Retina (tissue), 1 donor: ENCODE measurements at places on chromosomes 1 and 21.

DNA sequence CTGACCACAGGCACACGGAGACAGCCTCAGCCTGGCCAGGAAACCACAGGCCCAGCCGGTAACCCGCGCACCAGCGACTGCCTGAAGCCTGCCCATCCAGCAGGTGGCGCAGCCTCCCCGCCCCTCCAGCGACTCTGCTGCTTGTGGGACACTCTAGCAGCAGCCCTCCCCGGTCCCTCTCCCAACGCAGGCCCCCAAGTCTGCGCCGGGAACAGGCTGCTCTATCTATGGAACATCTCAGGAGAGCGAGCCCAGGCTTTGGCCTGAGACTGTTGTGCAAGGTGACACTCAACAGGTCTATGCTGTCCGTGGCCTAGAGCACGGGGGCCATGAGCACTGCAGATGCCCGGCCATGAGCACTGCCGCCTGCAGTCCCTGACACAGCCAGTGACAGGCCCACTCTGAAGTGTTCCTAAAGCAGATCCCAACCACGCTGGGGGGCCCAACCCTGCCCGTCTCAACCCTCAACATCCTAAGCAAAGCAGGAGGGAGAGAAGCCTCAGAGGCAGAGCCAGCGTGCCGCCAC is 28.4 kb downstream of the WDR4 start:
- DNase-seq, result no peak

DNA sequence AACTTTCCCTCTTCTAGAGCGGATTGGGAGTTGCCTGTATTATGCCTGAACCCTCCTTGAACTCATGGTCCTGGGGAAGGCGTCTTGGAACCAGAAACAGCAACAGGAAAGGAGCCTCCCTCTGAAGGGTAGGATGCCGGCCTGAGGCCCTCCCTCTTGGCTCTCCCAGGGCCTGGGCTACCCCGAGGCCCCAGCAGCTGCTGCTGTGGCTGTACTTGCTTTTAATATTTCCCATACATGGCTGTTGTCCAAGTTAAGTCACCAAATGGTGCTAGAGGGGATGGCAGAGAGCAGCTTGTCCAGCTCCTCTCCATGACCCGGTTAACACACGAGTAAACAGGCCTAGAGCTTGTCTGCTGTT is 10.5 kb downstream of the CHRNB2 start:
- DNase-seq, result no peak

GRCh38 chr1:119253366-119253765 is 112.9 kb upstream of the WARS2 start:
- no peak for DNase-seq

DNA sequence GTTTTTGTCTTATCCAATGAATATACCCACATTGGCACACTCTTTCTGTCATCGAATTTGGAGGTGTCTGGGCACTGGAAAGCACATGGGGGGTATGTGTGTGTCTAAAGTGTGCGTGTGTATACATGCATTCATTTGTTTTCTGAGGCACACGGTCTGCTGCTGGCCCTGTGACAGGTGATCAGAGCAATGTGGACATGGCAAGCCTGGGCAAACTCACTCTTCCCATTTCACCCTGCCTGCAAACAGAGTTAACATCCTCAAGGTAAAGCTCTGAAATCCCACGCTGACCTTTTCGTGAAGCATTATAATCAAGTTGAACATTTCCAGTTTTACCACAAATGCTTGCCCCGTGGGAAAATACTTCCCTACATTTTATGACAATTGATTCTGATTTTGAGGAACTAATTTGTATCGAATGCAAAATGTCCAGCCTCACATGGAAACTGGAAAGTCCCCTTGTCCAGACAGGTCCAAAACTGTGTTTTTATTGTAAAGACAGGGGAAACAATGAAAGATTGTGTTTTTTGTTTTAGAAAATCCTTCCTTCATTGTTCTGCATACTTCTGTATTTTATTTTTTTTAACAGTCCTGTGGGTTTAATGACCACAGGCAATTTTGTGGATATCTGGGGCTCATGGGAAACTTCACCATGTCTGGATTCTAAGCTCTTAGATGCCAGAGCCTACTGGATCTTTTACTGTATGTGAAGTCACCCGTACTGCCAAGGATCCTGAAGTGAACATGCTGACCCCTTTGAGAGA is 160.9 kb downstream of the PBX1 start:
- no peak for DNase-seq

DNA sequence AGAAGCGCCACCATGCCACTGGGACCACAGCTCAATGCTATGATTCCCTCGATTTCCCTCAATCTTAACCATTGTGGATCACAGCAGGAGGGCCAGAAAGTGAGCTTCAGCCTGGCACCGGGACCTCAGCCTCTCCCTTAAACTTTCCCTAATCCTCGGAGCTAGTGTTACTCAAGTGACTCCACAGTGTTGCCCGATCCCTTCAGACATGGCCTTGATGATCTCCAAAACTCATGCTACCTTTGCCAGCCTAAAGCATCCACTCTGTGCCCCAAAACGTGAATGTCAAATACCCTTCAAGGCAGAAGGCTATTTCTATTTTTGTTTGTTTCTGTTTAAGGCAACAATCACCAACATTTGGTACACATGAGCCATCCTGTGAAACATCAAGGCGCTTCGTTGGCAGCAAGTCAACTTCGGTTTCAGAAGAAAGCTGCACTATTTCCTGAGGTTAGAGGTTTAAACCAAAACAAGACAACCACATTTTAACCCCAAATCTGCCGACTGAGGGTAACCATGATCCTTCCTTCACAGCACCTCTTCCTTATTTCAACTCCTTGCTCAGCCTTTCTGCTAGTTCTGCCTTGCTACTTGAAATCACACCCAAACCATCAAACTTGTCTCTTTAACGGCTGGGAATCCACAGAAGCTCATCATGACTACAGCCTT is 94.4 kb upstream of the KRTAP19-8 start:
- no peak for DNase-seq

GRCh38 chr21:25647647-25648046 is 8.6 kb downstream of the JAM2 start:
- no peak for DNase-seq

DNA sequence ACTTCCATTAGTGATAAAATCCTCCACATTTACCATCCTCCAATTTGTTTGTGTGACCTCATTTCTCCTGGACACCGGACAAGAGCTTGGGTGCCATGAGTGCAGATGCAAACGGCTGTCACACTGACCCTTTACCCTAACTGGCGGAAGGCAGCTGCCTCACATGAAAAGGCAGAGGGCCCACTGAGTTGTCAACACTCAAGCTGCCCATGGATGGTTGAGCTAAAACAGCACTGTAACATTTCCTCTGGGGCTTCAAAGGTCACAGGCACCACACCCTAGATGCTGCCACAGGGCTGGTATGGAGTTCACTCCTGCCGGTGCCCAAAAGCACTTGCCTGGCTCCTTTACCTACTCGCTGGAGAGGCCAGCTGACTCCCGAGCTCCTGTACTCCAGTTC is 653.4 kb downstream of the KCNT2 start:
- DNase-seq, result no peak

DNA sequence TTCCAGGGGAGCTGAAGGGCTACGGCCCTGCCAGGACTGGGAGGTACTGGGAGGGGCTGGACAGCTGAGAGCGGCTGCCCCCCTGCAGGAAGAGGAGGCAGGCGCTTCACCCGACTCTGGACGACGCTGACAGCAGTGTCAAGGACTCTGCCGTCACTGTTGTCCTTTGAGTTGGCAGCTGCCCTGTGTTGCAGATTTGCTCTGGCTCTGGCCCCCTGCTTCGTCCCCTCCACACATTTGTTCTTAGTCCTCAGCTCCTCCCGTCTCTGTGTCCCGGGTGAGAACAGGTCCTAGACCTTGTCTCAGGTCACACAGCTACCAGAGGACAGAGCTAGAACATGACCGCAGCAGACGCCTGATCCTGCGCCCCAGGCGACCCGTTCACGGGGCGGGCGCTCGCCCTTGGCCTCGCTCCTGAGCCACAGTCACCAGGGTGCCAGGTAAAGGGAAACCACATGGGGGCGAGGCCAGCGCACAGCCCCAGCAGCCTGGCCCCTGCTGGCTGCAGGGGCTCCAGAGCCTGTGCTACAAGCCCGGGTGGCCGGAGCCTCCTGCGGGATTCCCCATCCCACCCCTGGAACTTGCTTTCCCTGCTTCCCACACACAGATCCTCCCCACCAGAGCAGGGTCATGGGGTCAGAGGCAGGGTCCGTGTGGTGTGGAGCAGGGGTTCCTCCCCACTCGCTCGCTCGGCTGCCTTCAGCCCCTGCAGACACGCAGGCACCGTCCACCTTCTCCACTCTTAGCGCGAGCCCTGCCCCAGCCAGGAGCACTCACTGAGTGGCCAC is 10.7 kb upstream of the NPHP4 start:
- peak; percentile 66 for DNase-seq

GRCh38 chr1:197811769-197812168 is 36.5 kb upstream of the DENND1B start:
- no peak for DNase-seq

GRCh38 chr1:118979754-118980575 is 8.2 kb downstream of the TBX15 start:
- DNase-seq, result peak; percentile 74

DNA sequence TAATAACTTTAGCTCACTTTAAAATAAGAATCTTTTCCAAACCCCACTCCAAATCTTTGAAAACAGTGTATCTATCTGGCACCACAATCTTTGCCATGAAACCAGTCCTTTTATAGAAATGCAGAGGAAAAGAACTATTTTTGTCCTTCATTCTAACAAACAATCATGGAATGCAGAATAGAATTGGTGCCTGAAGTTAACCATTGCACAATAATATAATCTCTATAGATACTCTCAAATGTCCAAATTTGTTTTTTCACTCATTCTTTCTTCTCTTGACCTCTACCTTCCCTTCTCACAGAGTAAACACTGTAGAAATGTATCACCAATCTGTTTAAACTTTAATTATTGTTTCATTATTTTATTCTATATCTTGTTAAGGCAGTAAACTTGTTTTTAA is 34.8 kb downstream of the TTLL7 start:
- DNase-seq, result no peak

GRCh38 chr1:171741872-171742576 is at the start of gene VAMP4:
VAMP4 (minus strand) TSS chr1:171742065; CDS start chr1:171738414, 3,651 bp downstream.
- peak; percentile 98 for DNase-seq

DNA sequence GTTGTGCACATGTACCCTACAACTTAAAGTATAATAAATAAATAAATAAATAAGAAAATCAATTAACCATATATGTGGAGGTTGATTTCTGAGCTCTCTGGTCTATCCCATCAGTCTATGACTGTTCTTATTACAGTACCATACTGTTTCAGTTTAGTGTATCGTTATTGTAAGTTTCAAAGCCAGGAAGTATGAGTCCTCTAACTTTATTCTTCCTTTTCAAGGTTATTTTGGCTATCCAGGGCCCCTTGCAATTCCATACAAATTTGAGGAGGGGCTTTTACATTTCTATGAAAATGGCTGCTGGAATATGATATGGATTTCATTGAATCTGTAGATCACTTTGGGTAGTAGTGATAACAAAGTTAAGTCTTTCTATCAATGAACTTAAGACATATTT is 96.9 kb upstream of the BCL9 start:
- DNase-seq, result no peak

DNA sequence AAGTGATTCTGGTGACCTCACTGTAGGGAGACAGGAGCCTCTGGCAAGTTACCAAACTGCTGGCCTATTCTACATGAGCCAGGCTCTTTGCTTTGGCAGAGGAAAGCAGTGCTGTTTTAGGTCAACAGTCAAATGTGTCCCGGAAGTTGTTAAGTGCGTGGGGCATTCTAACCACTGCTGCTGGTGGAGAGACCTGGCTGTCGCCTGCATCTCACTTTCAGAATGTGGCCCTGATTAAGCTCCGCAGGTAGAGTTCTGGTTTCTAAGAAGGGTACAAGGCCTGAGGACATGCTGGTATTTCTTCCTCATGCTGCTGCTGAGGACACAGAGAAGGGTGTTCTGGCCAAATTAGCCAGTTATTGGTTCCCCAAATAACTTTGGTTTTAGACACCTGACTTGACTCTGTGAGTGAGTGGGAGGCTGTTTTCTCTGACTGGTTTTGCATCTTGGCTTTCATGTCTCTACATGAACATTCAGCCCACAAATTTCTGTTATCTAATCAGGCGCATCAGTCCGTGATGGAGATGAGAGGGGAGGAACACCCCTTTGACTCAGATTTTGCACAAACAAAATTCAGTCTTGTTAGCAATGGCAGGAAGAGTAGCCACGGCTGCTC is 120.8 kb downstream of the LMO4 start:
- DNase-seq, result no peak

DNA sequence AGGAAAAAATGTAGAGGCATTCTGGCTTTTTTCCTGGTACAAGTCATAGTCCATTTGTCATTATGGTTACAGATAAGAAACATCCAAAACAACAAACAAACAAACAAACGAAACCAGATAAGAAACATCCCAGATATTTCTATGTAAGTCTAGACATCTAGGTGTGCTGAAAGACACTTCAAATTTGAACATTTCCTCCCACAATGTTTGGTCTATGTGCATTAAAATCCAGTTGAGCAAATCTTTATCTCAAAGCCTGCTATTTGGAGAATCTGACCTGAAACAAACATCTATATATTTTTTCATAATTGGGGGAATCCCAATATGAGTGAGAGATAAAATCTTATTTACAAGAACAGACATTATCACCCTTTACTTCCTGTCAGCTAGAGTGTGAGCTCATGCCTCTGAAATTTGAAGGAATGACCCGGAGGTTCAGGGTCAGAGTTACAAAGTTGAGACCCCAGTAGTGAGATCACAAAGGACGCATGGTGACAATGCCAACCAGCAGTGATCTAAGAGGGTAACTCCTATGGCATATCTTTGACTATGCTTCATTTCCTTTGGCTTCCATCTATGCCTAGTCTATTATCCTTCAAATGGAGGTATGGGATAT is 182.9 kb upstream of the ATP1B1 start:
- no peak for DNase-seq

DNA sequence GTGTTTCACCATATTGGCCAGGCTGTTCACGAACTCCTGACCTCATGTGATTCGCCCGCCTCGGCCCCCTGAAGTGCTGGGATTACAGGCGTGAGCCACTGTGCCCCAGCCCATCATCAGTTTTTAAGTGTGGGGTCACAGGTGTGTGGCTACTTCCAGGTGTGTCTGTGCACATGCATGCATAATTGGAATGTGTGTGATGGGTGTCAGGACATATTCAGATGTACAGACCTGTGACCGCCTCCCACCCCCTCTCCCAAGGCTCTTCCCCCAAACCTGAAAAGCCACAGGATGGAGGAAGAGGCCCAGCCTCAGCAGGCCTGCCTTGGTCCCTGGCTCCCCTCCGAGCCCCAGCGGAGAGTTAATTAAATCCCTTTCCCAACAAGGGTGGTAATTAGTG is 37.3 kb upstream of the CSF3R start:
- DNase-seq, result no peak

DNA sequence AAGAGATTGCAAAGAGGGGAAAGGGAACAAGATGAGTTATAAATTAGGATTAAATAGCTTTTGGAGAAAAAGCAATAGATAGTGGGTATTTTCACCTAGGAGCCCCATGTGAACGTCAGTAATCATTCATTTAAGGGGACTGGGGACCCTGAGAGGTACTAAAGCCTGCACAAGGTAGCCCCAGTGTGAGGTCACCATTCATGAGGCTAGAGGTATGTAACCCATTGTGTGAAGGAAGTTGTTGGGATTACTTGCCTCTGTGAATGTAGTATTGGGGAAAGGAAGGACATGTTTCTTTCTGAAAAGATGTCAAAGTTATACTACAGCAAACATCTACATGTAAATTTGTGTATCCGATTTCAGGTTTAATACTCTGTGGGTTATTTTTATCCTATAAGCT is 276.8 kb downstream of the TBX15 start:
- no peak for DNase-seq

GRCh38 chr1:100115524-100115923 is 17.2 kb downstream of the SASS6 start:
- no peak for DNase-seq

GRCh38 chr1:43783671-43784205 is 76.4 kb downstream of the ST3GAL3 start:
- no peak for DNase-seq
